ENCODE measurements at places on chromosomes 6 and 20.

DNA sequence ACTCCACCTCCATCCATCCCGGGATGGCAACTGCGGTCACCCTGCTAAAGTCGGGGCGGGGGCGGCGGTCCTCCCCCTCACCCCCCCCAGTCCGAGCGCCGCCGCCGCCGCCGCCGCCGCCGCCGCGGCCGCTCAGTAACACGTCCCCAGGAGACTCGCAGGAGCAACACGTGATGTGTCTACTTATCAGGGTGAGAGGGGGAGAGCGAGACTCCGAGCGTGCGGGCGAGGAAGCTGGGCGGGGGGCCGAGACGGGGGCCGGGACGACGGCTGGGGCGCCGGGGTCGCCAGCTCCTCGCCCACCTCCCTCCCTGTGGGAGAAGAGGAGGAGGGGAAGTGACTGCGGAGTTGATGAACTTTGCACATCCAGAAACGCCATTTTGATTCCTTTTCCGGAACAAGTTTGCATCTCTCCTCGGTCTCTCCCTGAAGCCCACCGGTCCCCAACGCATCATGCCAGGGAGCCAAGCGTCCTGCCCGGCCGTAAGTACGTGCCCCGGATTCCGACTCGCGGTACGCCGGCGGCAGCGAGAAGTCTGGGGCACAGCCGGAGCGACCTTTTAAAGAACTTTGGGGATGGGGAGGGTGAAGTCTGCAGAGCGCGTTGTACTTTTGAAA lies at the start of gene RREB1:
Gene RREB1 (plus strand): TSS at position 384 of the 618 bp plus-strand sequence. CDS start 73,951 bp downstream, outside the sequence.
- peak; percentile 80 for DNase-seq

GRCh38 chr6:137823826-137824555 lies 43.1 kb upstream of the TNFAIP3 start:
- peak; percentile 83 for DNase-seq

- no peak for DNase-seq
Observed at GRCh38 chr20:46151936-46152335, 33.8 kb downstream of the CD40 start.

GRCh38 chr6:57195457-57195856 lies 23.3 kb downstream of the BAG2 start:
- no peak for DNase-seq

DNA sequence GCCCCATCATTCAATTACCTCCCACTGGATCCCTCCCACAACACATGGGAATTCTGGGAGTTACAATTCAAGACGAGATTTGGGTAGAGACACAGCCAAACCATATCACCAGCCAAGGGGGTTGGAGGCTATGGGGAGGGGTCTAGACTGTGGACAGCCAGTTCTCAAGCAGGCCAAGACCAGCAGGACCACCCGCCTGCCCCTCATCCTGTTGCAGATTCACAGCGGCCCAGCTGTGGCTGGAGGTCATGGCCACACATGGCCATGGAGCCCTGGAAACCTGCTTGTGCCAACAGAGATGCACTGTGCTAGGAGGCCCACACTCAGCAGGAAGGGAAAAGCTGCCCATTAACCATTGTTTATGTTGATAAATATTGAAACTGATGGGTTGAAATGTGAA lies 240.5 kb downstream of the TTLL2 start:
- no peak for DNase-seq

- DNase-seq: no peak
Observed at GRCh38 chr6:87482366-87482765, 9.6 kb downstream of the SLC35A1 start.

DNA sequence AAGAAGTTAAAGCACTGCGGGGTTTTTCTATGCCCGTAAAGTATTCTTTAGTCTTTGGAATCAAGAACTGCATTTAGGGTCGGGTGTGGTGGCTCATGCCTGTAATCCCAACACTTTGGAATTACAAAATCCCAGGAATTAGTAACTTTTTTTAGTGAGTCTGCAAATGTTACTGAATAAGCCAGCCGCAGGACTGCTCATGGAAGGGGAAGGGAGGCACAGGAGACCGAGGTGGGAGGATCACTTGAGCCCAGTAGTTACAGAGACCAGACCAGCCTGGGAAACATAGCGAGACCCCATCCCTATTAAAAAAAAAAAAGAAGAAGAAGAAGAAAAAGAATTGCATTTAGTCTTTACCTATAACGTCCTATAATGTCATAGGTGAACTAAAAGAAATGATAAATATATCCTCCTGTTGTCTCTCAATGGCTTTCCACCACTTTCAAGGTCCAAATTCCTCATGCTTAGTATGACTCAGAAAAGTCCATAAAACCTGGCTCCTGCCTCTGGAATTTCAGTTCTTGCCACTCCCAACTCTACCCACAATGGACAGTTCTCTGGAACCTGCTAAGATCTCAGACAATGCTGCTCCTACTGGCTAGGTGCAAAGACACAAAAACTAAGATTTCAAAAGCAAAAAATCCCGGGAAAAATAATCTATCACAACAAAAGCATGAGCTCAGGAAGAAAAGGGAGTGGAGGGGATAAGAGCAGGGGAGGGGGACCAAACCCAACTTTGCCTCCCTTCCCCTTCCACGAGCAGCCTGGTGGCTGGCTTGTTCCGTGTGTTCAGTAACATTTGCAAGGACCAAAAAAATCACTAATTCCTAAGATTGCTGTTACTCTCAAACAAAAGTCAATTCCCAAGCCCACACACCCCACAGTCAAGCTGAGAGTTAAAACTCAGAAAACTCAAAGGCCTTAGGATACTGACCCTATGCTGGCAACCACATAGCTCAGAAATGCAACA lies 39.0 kb downstream of the B4GALT5 start:
- no peak for DNase-seq

GRCh38 chr6:75368151-75368779 lies 83.7 kb upstream of the TMEM30A start:
- no peak for DNase-seq

DNA sequence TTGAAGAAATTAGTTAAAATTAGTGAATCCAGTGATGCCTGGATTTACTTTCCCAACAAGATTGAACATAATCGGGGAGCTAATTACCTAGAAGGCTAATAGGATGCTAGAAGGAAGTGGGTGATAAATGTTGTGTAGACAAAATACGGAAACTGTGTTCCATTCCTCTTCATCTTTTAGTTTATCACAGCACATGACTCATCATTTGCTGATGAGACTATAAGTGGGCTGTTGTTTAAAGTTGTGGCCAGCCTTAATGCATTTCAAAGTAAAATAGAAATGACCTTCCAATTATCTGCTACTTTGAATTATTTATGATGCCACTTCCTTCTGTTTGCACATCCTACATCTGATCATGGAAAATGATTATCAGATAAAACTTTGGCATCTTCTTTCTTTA lies 43.4 kb downstream of the OGFRL1 start:
- no peak for DNase-seq

DNA sequence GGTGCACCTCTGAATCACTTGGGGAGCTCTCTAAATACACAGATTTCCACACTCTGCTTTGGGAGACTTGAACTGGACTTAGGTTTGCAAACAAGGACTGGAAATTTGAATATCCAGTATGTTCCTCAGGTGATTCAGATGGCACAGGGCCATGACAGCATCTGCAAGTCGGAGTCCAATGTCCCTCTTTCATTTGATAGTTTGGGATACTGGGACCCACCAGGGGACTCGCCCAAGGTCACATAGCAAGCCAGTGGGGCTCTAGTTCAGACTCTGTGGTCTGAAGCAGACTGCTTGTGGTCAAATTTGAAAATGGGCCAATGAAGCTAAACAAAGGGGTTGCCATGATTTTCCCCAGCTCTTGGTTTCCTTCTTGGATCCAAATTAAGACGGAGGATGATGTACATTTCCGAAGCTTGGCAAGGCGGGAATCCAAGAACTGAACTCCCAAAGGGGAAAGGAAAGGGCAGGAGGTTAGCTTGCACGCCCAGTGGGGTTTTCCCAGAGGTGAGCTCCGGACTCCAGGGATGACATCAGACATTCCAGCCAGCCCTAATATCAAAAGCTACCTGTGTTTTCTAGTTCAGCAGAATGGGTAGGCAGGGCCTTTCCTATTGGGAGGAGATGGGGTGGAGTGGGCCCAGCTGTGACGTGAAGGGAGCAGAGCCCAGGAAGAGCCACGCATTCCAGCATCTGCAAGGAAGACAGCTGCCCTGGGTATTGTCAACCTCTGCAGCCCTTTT lies 3.4 kb upstream of the SYS1 start:
- DNase-seq: no peak

GRCh38 chr6:135624402-135625295 lies 127.1 kb upstream of the AHI1 start:
- no peak for DNase-seq

DNA sequence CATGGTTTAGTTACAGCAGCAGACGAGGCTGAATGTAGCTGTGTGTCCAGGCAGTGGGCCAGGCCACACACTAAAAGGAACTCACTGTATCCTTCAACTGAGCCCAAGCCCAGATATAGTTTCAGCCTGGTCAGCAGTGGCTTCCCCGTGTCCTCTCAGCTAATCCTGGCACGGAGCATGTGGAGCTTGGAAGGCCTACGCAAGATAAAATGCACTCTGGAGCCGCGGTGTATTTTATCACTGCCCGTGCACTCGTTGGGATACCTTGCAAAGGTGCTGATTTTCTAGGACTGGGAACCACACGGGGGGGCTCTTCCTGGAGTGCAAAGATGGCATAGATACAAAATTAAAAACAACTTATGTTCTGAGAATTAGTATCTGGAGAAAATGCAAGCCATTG lies 48.4 kb upstream of the IYD start:
- no peak for DNase-seq

DNA sequence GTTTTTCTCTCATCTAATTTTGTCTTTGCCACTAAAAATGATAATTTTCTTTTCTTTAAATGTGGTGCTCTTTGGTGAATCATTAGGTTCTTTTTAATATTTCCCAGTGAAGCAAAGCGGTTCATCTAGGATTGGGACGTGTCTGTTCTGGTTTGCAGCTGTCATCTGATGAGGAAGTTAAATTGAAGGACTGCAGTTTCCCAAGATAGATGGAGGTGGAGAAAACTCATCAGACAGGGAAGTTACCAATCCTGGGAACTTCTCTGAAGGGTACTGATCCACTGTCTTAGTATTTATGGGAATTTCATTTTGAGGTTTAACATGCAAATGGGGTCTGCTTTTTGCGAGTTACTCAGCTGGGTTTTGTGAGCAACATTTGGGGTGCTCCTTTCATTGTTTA lies 2.4 kb upstream of the AARS2 start:
- no peak for DNase-seq

DNA sequence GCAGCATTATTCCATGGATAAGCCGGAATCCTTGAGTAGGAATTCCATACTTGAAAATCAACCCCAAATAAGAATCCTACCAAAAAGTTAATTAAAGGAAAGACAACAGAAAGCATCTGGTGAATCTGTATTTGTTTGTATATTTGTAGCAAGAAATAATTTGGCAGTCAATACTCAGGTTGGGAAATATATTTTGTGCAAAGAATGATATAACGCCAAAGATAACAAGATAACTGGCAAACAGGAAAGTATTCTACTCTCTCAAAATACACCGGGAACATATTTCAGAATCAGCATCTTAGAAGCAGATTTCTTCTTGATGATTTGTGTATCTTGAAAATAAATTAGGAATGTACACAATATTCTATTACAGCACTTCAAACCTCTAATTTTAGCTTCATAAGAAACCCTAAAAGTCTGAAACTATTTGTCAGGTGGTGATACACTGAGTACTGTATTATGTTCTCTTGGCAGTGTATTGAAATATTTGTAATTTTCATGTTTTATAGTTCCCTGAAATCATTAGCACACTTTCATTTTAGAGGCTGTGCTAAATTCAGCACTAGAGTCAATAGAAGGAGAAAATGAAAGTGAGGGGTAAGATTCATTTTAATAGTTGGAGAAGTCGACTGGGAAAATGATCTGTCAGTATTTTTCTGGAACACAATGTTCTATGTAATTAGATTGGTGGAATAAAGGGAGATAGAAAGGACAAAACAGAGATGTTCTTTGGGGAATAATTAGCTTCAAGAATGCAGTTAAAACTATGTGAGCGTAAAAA lies 879.7 kb upstream of the GJE1 start:
- DNase-seq: no peak

DNA sequence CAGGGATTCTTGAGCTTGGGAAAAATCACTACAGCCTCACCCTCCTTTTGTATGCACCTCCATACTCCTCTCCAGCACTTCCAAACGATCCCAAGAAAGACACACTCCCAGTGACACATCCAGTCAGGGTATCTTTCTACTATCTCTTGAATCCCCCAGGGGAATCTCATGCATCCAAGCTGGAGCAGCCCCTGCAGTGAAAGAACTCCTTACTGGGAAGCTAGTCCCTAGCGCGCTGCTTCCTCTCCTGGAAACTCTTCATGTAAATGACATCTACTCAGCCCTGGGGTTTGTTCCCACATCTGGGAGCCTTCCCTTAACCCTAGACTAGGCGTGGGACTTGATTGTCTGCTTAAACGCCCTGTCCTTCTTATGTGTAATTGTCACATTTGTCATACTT lies 329.1 kb upstream of the QKI start:
- no peak for DNase-seq

DNA sequence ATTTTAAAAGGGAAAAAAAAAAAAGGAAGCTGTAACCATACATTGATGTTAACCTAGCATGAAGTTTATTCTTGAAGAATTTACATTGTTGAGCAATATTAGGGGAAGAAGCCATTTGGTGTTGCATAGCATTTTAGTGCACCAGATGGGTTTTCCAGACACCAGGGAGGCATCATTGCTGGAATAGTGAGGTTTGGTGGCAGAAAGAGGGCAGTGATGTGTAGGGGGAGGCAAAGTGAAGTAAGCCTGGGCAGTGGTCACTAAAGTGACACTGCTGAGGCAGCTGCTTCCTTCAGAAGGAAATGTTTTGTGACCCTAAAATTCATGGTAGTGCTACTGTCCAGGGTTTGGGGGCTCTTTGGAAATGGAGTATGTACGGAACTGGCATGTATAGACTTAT lies 2.6 kb downstream of the TOMM6 start:
- no peak for DNase-seq

DNA sequence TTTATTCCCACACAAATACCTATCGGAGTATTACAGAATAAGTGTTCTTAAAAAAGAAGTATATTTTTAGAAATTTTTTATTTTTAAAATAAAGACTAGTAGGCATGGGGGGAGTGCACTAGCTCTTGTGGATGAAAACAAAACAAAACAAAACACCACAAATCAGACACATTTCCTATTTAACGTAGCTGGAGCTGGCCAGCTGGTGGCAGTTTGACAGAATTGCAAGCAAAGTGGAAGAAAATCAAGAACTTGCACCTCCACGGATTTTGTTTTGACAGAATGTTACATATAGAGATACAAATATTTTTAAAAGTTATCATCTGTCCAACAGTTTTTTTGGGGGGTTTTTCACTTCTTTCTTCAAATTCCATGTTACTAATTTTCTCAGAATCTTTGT lies 63.6 kb upstream of the SNRPB2 start:
- peak; percentile 27 for DNase-seq

GRCh38 chr20:49765846-49766541 lies 46.6 kb upstream of the SLC9A8 start:
- no peak for DNase-seq

- DNase-seq: no peak
Observed at GRCh38 chr6:30712441-30712945, 4.6 kb downstream of the MDC1 start.

GRCh38 chr20:18904624-18905023 lies 91.0 kb downstream of the SCP2D1 start:
- no peak for DNase-seq

All from NCI-H2171 treated with DMSO at 0.1 percent for 48 hours (cell line).